Endothelial cell of umbilical vein (primary cell): ENCODE measurements at places on chromosomes 7 and 10. TPM values are rescaled to one million over a fixed set of nuclear protein-coding genes. Genes with fewer than 3 reads are reported as not detected.

DNA sequence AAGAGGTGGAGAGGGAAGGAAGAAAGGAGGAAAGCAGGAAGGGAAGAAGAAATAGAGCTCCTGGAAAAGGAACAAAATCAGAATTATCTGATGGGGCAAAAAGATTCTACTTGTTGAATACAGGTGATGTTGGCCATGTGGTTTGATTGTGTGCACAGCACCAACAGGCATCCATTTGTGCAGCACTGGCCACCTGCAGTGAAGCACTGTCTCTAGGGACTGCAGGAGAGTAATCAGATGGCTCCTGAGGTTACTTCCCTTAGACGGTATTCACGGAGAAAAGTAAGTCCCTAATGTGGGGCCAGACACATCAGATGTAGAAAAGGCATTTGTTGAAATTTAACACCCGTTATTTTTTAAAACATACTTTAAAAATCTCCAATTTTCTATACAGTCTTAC lies 135.3 kb upstream of the VIPR2 start:
- no peak for DNase-seq

DNA sequence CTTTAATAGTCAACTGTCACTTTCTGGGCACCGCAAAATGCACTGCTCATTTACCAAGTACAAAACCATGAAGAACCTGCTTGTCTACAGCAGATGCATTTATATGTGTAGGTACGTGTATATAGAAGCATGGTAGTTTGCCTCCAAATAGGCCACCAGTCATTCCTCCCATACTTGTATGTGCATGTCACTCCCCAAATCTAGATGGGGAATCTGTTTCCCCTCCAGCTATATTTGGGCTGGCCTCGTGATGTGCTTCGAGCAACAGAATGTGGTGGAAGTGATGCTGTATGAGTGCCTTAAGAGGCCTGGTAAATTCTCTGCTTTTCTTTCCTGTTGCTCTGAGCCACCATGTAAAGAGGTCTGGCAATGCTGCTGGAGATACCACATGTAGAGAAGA lies 47.1 kb downstream of the PSMC2 start:
- no peak for DNase-seq

GRCh38 chr10:99403674-99404073 lies 26.8 kb downstream of the GOT1 start:
- peak; percentile 78 for DNase-seq

DNA sequence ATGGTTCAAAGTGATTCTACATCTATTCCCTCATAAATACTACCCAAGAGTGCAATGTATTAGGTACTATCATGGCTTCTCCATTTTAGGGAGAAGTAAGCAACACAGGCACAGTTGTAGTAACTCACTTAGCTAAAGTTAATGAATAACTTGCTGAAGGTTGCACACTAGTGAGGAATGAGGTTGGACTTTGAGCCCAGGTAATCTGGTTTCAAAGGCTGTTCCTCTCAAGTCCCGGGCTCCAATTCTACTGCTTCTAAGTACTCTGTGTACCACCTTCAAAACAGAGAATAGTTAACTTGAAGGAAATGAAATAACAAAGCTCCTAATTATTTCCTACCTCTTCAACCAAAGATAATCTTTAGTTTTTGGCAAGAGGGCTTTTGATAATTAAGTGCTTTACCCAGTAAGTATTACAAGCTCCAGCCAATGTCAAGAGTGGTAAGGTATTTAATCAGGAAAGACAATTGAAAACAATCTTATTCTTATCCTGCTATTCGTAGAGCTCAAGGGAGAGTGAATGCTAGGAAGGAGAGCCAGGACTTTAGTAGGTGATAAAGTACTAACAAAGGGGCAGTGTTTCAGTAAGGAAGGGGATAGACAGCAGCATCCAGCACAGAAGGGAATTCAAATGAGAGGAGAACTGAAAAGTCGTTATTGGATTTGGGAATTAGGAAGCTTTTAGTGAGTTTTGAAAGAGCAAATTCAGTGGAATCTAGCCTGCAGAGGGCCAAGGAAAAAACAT lies 158.2 kb upstream of the PTPRZ1 start:
- DNase-seq, result no peak

- no peak for DNase-seq
Observed at GRCh38 chr7:18873734-18874336, 243.6 kb downstream of the TWIST1 start.

GRCh38 chr10:7533657-7534479 lies 123.0 kb upstream of the SFMBT2 start:
- DNase-seq, result no peak

GRCh38 chr7:85234730-85235129 lies 47.9 kb upstream of the SEMA3D start:
- no peak for DNase-seq

- no peak for DNase-seq
Observed at GRCh38 chr10:72419241-72419640, 64.5 kb upstream of the DNAJB12 start.

DNA sequence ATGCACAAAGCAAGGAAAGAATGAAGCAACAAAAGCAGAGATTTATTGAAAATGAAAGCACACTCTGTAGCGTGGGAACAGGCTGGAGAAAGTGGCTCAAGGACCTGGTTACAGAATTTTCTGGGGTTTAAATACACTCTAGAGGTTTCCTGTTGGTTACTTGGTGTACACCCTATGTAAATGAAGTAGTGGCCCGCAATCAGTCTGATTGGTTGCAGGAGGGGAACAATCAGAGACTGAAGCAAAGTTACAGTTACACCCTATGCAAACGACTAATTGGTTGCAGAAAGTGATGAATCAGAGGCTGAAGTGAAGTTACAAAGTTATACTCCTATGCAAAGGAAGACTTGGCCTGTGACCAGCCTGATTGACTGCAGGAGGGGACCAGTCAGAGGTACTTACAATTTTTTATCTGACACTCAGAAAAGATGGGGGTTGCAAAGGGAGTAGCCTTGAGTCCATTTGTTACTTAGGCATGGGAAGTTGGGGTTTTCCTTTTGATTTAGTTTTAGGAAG lies 3.6 kb upstream of the MTPN start:
- DNase-seq, result peak; percentile 77

DNA sequence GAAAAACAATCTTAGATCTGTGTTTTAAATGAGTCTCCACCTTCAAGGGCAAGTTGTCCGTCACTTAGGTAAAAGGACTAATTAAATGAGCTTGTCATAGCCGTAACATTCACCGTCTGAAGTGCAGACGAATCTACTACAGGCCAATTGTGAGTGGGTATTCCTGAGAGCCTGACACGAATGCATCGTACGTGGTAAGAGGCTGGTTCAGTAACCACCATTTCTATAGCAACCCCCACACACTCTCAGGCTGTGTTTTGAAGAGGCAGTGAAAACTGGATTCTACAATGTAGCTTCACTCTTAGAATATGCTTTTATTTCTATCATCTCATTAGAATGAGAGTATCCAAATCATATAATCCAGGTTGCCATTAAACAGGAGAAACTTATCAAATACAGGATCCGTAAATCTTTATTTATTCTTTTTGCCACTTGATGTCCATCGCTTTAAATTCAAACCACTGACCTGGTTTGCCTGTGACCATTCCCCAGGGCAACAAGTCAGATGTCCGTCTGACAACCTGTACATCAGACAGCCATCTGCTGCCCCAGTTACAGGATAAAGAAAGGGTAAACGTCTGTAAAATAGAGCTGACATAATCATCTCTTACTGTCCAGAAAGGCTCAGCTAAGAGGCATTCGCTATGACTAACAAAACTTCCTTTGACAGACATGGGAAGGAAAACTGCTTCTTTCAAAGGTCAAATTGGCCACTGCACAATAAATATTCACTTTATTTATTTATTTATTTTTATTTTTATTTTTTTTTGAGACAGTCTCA lies 70.3 kb upstream of the NMT2 start:
- DNase-seq, result peak; percentile 64

- DNase-seq, result no peak
Observed at GRCh38 chr10:4217187-4217586, 432.2 kb upstream of the KLF6 start.

DNA sequence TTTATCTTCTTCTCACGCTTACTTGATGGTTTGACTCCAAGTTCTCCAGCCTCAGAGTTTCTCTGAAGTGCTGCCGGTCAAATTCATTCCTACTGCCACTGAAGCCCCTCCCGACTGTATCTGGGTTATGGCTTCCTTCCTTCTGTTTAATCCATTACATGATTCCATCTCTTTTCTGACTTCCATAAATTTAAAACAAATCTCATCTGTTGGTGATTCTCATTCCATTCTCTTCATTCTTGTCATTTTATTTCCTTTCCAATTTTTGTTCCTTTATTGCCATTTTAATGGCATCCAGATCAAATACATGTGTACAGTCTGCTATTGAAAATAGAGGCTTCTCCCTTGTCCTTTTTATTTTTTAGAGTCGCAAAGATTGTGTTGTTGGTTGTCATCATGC lies 25.4 kb upstream of the HIBADH start:
- no peak for DNase-seq

DNA sequence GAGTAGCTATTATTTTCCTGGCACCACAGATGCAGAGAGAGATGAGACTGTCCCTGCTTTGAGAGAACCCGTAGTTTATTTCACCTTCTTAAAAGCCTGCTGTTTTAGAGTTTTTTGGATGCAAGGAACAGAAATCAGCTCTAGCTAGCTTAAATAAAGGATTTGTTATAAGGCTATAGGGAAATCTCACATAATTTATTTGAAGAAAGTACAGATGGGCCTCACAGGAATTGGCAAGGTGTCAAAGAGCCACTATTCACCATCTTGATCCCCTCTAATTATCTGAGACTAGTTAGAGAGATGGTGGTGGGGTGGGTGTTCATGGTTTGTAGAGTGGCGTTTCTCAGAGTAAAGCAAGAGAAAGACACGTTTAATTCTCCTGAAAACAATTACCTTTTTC lies 7.3 kb downstream of the KMT2E start:
- no peak for DNase-seq

- DNase-seq, result peak; percentile 38
Observed at GRCh38 chr7:5549096-5549763, 125.6 kb upstream of the TNRC18 start.

- no peak for DNase-seq
Observed at GRCh38 chr7:155289107-155289506, 8.6 kb upstream of the INSIG1 start.

SPAM1 gene
- total RNA-seq, result not detected in 2 replicates

PNLIPRP3 gene
- total RNA-seq, result not detected in 2 replicates

MKX gene
- total RNA-seq, result not detected in 2 replicates

SH2B2 gene
- 0.25 and 0.73 TPM in 2 replicates for total RNA-seq
